ENCODE measurements at places on chromosomes 7 and 10.

DNA sequence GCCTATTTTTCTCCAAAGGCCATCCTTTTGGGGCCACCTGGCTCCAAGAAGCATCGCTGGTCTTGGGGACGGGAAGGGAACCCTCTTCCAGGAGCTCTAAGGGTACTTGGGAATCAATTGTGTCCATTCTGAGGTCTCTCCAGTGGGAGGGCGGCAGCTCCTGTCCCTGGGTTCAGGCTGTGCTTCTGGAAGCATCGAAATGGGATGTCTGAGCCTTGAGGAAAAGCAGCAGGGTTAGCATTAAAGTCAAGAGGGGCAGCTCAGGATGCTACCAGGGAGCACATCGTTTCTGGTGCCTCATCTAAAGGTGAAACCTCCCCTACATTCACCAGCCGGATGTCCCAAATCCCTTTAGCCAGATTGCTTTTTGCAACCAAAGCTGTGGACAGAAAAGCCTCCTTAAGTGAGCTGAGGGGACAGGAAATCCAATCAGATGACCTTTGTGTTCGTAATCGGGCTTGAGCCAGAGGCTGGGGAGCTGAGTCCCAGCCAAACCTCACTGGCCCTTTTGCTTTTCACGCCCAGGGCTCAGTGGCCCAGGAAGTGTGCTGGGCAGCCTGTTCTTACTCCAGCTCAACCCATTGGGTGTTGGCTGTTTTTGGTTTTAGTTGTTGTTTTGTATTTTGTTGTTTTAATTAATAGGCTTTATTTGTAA lies 88.8 kb upstream of the ANLN start:
- no peak for DNase-seq

GRCh38 chr10:89531359-89531758 lies 4.0 kb downstream of the SLC16A12 start:
- DNase-seq: no peak

- DNase-seq: no peak
Measured at GRCh38 chr7:116139007-116139406, 71.3 kb upstream of the TES start.

DNA sequence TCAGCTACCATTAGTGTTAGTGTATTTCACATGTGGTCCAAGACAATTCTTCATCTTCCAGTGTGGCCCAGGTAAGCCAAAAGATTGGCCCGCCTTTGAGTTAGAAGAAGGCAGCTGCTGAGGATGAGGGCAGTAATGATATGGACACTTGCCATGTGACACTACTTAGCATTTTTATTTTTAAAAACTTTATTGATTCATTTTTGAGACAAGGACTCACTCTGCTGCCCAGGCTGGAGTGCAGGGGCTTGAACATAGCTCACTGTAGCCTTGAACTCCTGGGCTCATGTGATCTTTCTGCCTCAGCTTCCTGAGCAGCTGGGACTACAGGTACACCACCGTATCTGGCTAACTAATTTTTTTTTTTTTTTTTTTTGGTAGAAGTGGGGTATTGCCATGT lies 12.3 kb upstream of the ACTR3B start:
- DNase-seq: no peak

GRCh38 chr10:113304726-113305125 lies 248.1 kb upstream of the HABP2 start:
- DNase-seq: no peak

DNA sequence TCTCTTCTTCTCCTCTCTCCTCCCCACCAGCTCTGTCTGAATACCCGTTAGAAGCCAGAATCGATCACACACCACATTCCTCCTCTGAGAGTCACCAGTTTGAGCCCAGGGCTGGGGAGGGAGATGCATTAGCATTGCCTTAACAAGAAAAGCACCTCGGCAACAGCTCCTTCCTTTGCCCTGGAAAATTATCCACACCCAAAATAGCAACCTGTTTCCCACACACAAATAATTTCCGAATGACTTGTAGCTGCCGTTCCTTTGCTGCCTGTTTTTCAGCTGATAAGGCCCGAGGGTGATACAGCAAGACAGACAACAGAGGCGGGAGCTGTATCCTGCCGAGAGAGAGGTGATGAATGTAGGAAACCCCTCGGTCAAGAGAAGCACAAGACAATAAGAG lies 91.3 kb downstream of the CPXM2 start:
- no peak for DNase-seq

DNA sequence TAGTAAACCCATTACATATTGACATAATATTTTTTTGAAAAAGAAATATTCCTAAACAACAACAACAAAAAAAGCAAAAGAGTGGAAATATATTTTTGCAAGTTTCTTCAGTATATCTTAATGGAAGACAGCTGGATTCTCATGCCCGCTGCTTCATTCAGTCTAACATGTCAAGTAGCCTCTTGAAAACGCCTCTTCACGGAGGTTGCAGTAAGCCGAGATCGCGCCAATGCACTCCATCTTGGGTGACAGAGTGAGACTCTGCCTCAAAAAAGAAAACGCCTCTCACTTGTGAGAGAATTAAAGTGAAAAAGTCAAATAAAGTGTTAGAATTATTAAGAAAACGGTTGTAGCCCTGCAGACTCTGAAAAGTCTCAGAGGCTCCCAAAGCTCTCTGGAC lies 1.3 kb downstream of the CUTC start:
- DNase-seq: no peak

All from iPS-NIHi11 (cell line).